Upper lobe of left lung (tissue), 6 donors: ENCODE measurements at places on chromosomes 2 and 18. TPM values are rescaled to one million over a fixed set of nuclear protein-coding genes. Genes with fewer than 3 reads are reported as not detected.

The GREB1L gene
- total RNA-seq = 0.61 TPM

The DSEL gene
- total RNA-seq = 12.2 TPM

The SERPINB4 gene
- not detected for total RNA-seq

The EPB41L3 gene
- 94.3 TPM for total RNA-seq

The GATA6 gene
- total RNA-seq = 35.4 TPM

- no peak for DNase-seq
- no peaks in the 10 kb centered on the region for H3K27me3 ChIP-seq
- H3K36me3 ChIP-seq = no peaks in the 10 kb centered on the region
- peaks cover under 1% of the 10 kb centered on the region for H3K4me1 ChIP-seq
- H3K4me3 ChIP-seq = no peak overlapping the region
Observed at GRCh38 chr2:238900511-238900910, 52.6 kb downstream of the TWIST2 start.

DNA sequence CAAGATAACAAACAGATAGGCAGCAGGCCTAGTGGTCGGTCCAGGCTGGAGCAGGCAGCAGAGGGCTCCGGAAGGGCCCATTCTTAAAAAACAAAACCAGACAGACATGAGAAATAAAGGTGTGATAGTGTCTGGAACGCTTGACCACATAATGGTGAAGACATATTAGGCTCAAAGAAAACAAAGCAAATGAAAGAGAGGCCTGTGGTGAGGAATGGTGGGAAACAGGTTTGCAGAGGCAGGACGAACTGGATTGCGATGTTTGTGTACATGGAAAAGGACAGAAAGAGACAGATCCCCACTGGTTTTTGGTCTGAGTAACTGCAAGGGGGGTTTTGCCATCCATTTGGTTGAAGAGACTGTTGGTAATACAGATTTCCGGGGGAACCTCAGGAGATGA lies 19.9 kb downstream of the QPCT start:
- no peaks in the 10 kb centered on the region for H3K4me1 ChIP-seq
- DNase-seq = no peak
- no peak overlapping the region for H3K27ac ChIP-seq

DNA sequence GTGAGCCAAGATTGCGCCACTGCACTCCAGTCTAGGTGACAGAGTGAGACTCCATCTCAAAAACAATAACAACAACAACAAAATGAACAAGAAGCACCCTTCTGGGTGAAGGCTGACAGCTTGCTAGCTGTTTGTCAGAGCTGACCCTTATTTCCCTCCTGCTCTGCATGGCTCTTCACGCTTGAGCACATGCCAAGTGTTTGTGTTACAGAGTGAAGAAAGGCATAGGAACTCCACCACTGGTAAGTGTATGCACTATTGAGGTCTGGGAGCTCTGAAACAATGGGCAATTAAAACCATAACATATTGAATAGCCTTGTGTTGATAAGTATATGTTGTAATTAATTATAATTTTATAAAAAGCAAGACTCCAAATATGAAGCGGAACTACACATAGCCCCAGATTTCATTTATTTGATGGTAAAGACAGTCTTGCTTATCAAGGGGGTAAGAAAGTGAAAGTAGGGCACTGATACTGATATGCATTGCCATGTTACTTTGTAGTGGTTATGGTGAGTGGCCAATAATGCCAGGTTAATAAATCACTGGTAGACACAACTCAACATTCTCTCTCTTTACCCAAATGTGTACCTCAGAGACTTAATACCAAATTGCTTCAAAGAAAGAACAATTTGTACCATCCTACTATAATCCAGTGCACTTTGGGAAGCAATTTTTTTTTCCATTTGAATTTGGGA lies 163.4 kb downstream of the VWC2L start:
- no peaks in the 10 kb centered on the region for H3K36me3 ChIP-seq
- DNase-seq = no peak
- H3K4me1 ChIP-seq = no peaks in the 10 kb centered on the region
- no peak overlapping the region for H3K4me3 ChIP-seq

DNA sequence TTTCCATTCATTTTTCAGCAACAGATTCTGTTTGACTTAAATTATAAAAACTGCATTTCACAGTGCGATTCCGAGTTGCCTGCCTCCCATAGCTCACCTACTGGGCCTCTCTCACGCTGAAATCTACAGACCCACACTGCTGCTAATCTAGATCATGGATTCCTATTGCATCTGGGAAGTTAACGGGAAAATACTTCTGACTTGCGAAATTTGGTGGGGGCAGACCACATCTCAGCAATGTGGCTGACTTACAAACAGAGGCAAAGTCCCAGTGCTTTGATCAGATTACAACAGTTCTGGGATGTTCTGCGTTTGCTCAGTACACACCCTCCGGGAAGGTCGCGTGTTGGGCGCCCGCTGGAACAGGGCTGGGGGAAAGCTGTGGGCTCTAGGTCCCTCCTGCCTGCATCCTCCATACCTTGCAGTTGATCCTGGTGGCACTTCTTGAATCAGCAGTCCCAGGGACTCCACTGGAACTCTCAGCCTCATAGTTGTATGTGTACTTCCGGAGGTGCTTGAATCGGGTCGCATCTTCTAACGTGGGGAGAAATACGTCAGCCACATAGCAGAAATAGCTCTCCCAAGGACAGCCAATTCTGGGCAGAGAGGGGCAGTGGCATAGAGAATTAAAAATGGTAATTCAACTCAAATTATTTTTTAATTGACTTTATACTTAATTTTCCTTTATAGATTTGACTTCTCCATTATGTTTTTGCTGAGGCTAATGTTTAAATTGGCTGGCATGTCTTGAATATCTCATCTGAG lies 1.7 kb downstream of the APOB start:
- no peak overlapping the region for H3K4me3 ChIP-seq
- H3K27ac ChIP-seq = no peak overlapping the region
- H3K36me3 ChIP-seq = no peaks in the 10 kb centered on the region
- no peaks in the 10 kb centered on the region for H3K27me3 ChIP-seq
- peaks cover 30% of the 10 kb centered on the region for H3K4me1 ChIP-seq

DNA sequence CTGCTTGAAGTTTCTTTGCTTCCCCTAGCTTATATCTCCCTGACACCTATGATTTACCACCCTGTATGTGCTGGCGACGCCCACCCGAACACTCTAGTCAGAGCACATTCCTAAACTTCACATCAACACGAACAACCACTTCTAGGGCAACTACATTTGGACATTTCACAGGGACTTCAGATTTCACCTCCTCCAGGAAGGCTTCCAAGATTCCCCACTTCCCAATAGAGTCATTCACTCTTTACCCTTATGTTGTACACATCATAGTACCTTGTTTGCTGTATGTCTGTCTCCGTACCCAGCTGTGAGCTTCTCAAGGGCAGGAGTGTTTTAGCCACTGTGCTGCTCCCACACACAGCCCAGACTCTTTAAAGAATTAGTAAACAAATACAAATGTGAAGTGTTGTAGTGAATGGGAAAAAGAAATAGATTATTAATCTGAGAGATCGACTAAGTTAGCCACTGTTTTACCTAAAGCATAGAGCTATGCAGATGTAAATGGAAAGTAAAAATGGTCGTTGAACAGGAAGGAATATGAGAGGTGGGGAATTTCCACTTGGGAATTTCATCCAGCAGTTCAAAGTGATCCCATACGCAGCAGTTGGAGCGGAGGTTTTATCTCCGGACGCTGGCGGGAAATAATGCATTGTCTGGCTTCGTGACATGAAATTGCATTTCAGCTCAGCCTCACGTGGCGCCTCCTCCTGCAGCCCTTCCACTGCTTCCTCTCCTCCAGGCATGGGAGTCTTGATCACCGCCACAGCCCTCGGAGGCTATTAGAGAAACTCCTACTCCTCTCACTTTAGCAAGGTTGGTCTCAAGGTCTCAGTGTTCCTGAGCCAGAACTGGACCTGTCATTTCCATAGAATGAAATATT lies 233.4 kb upstream of the COPS8 start:
- H3K4me1 ChIP-seq = peaks cover 9% of the 10 kb centered on the region
- no peak overlapping the region for H3K4me3 ChIP-seq
- H3K27me3 ChIP-seq = no peaks in the 10 kb centered on the region
- H3K36me3 ChIP-seq = no peaks in the 10 kb centered on the region
- no peak overlapping the region for H3K27ac ChIP-seq

- H3K27ac ChIP-seq = peak overlapping the region; percentile 96
- peaks cover 6% of the 10 kb centered on the region for H3K4me1 ChIP-seq
- no peak for DNase-seq
- H3K27me3 ChIP-seq = no peaks in the 10 kb centered on the region
Observed at GRCh38 chr2:102357937-102358336, 2.3 kb downstream of the IL18R1 start.
